Urinary bladder (tissue), 4 donors: ENCODE measurements at places on chromosomes 11 and 22.

- DNase-seq = no peak
These were observed 122.4 kb downstream of the FEZ1 start for GRCh38 chr11:125373426-125374391.

DNA sequence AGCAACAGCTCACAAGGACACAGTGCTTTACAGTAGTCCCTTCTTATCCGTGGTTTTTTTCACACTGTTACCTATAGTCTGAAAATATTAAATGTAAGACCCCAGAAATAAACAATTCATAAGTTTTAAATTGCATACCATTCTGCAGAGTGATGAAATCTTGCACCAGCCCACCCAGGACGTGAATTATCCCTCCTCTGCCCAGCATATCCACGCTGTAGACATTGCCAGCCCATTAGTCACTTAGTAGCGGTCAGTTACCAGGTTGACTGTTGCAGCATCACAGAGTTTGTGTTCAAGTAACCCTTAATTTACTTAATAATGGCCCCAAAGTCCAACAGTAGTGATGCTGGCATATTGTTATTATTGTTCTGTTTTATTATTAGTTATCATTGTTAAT lies 3.6 kb downstream of the CLTCL1 start:
- DNase-seq = no peak

GRCh38 chr11:58786693-58787092 lies 55.0 kb upstream of the GLYAT start:
- DNase-seq = no peak

- DNase-seq = no peak
These were observed 34.5 kb downstream of the TPST2 start for GRCh38 chr22:26555478-26555877.

GRCh38 chr11:94830722-94831510 lies 62.8 kb downstream of the AMOTL1 start:
- DNase-seq = no peak

DNA sequence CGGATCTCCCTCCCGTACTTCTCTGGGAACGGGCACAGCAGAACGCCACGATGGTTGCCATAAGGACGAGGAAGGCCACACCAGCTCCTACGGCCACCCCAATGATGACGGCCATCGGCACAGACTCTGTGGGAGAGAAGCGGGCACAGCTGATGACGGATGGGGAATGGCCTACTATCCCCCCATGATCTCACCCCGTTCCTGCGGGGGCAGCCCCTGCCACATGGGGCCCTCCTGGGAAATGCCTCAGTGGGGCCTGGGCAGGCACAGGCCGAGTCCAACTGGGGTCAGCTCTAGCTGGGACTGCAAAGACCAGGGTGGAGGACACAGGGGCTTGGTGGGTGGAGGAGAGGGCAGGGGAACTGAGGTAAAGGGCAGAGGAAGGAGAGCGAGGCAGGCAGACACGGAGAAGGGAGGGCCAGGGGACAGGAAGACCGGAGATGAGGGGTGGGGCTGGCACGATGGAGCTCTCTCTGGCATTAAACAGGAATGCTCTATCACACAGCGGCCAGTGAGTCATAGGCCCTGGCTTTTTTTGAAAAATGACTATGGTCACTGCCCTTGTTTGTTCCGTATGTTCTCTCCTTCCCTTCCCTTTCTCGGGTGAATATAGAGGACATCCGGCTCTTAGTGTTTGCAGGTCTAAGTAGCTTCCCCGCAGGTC lies 76.0 kb downstream of the ST3GAL4 start:
- DNase-seq = no peak

- no peak for DNase-seq
These were observed 99.4 kb upstream of the DRD2 start for GRCh38 chr11:113574586-113574985.

- no peak for DNase-seq
These were observed 32.0 kb downstream of the MYO7A start for GRCh38 chr11:77159937-77160495.

DNA sequence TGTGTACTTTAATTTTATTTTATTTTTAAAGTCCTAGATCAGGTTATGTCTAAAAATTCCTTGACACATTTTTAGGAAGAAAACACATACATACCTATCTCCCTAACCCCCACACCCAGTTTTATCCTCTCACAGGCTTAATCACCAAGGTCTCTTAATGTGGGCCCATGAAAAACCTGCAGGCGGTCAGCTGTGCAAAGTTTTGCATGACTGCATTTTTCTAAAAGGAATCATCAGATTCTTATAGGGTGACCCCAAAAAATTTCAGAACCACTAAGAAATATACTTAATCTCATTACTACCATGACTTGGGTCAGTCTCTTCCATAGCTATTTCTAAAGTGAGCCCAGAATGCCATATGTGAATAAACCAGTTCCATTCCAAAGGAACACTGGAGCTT lies 19.8 kb downstream of the SAA1 start:
- no peak for DNase-seq

DNA sequence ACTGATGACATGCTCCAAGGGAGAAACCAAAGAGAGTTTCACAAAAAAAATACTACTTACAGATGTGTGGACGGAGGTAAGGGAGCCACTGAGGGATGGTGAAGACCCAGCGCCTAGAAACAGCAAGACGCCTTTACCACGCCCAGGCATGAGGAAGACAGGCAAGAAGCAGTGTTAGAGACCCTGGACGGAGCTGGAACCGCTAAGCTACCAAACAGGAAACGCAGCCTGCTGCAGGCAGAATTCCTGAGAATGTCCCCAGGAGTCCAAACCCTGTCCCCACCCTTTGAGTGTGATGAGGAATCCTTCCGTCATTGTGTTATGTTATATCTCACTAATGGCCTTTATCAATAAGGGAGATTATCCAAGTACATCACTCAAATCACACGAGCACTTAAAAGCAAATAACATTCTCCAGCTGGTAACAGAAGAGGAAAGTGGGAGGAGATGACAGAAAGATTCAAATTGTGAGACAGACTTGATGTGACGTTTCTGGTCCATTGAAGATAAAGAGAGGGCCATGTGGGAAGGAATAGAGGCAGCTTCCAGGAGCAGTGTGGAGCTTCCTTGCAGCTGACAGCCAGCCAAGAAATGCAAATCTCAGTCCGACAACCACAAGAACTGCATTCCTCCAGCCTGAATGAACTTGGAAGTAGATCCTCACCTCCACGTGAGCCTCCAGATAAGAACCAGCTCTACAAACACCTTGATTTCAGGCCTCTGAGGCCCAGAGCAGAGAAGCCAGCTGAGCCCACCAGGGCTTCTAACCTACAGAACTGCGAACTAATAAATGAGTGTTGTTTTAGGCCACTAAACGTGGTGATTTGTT lies 19.1 kb downstream of the FAM181B start:
- DNase-seq = no peak

DNA sequence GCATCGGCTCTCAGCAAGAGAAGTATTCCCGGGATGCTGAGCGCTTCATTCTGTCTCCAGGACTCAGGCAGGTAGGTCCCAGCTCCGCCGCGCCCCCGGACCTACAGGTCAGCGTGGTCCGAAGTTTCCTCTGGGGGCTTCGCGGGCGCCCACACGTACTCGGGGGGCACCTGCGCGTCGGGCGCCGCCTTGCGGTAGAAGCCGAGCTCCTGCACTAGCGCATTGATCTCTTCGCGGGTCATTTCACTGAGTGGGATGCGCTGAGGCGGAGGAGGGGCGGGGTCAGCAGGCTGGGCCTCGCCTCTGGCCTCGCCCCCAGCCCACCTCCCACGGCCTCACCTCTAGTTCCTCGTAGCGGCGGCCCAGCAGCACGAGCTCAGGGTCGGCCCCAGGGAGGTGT lies 2.5 kb downstream of the SELENOM start:
- DNase-seq = no peak

DNA sequence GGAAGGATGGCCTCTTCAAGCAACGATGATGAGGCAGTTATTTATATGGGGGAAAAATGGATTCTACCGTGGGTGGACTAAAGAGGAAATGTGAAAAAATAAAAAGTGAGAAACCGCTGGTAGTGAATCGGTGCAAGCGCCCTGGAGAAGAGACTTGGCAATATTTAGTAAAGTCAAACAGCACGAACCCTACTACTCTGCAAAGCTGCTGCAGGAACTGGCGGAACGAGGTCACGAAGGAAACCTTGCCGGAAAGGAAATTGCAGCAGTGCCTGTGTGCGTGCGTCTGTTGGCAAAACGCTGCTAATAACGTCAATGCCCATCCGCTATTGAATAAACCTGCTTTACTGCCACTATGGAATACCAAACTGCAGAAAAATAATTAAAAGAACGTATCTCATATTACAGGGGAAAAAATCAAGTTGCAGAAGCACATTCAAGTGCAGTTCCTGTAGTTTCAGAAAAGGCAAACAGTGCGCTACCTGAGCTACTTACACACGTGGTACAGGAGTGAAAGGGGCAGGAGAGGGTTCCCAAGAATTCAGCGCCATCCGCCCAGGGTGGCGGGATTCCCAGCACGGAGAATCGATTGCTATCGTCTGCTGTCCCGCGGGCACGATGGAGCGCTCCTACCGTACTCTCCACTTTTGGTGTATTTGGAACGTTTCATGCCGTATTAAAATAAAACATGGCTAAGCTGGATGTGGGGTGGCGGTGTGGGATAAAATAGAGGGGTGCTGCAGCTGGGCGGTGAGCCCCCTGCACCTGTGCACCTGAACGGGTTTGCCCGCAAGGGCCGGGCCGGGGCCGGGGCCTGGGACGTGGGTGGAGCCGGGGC lies 585 bp upstream of the NADSYN1 start:
- DNase-seq = no peak

GRCh38 chr11:72333661-72334060 lies 89.7 kb upstream of the PHOX2A start:
- no peak for DNase-seq
